ENCODE measurements at places on chromosomes 6 and 20.

DNA sequence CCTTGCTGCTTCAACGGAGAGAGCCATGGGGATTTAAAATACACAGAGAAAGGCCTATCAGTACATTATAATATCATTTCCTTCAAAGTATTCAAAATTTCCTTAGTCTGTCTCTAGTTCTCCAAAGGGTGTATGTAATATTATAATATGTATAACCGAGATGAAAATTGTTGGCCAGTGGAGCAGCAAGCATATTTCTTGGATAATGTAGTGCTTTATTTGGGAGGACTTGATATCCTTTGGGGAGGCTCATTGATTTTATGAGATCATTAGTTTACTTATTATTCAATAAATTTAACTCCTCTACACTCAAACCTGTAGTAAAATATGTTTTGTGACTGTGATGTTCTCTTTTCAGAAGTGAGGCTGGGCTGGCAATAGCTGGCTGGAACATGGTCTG, 802.9 kb upstream of the FLRT3 start:
- DNase-seq = no peak

DNA sequence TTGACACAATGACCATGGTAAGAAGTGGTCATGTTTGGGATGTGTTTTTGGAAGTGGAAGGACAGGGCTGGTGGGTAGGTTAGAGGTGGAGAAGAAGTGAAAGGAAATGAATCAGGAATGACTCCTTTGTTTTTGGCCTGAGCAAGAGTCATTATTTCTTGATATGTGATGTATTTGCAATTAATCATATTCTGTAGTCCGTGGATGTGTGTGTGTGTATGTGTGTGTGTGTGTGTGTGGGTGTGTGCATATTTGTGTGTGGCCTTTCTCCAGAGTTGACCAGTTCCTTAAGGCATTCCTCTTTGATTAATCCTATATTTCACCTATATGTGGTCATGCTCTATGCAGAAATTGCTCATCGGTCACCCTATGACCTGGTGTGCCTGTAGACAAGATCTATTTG, 130.7 kb downstream of the UTRN start:
- no peak for DNase-seq

DNA sequence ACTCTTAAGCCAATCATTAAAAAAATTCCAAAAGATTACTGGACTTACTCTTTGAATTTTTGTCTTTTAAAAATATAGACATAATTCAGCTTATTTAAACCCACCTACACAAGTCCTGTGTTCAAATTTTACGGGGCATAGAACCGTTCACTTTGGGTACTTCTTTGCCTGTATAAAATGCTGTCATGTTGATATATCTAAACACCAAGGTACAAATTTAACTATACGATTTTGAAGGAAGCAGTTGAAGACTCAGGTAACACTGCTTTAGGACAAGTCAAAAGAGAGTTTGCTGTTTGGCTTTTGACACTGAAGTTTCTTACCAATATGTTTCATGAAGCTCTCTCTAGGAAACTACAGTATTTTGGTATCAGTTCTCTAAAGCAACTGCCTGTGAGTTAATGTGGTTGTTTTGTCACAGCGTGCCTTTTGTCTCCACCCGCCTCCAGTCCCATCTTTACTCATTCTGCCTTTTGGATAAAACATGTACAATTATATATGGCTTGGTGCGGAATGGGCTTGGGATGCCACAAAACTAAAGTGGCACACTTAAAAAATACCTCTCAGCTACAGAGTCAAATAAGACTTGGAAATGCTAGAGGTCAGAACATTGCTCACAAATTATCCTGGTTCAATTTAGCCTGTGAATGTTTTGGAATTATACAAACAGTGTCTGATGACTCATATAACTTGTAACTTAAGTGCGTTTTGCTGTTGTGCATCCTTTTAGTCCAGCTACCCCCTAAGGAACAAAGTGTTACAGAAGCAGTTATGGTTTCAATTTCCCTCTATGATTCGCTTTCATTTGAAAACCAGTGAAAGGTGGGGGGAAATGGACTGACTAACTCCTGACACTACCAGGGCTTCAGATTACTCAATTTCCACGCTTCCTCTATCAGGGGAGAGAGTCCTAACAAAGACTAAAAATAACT, 38.7 kb downstream of the RGS17 start:
- no peak for DNase-seq

DNA sequence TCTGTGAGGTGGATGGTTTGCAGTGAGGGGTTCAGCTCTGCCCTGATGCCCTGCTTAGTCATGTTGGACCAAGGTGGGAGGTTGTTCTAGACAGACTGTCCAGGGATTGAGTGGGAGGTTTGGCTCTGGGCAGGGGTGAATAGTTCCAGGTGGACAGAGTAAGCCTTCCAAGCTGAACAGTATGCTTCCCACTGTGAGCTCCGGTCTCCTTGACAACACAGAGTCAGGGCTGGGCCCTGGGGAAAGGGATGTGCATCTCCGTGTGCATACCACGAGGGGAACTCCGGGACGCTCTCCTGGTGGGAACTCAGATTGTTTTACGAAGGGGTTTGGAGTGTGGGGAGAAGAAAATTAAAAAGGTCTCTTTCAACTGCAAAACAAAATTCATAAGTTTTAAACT, 174.7 kb downstream of the DHX35 start:
- DNase-seq = peak; percentile 43

DNA sequence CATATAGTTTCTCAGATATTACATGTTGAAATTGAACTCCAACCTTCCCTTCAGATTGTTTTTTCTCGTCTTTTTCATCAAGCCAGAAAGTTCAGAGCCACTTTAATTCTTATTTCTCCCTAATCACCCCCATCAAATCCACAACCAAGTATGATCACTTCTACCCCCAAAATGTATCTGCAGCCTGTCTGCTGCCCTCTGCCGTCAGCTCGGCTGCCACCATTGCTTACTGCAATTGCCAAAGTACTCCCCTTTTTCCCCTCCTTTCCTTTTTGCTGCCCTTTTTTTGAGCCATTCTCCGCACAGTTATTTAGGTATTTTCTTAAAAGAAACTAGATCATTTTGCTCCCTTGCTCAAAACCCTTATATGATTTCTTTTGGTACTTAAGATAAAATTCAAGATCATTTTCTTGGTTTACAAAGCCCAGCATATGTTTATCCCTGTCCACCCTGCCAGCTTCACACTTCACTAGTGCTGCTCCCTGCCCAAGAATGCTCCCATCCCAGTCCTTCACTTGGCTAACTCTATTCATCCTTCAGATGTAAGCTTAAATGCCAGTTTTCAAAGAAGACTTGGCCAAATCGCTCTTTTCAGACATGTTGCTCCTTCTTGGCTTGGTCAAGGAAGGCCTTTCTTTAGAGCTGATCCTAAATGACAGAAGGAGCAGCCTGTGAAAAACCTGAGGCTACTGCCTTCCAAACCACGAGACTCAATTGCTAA, 63.7 kb downstream of the SH3BGRL2 start:
- no peak for DNase-seq

GRCh38 chr6:112983713-112984261, 636.7 kb downstream of the RFPL4B start:
- no peak for DNase-seq

GRCh38 chr6:41228616-41229015, 467 bp downstream of the TREML4 start:
- DNase-seq = no peak

- DNase-seq = no peak
These were observed 42.4 kb downstream of the ISM1 start for GRCh38 chr20:13263451-13263850.
